Hematopoietic multipotent progenitor cell (in vitro differentiated cells): ENCODE measurements at places on chromosomes 1 and 21.

GRCh38 chr1:45785583-45785982, 17.8 kb upstream of the MAST2 start:
- DNase-seq: no peak

DNA sequence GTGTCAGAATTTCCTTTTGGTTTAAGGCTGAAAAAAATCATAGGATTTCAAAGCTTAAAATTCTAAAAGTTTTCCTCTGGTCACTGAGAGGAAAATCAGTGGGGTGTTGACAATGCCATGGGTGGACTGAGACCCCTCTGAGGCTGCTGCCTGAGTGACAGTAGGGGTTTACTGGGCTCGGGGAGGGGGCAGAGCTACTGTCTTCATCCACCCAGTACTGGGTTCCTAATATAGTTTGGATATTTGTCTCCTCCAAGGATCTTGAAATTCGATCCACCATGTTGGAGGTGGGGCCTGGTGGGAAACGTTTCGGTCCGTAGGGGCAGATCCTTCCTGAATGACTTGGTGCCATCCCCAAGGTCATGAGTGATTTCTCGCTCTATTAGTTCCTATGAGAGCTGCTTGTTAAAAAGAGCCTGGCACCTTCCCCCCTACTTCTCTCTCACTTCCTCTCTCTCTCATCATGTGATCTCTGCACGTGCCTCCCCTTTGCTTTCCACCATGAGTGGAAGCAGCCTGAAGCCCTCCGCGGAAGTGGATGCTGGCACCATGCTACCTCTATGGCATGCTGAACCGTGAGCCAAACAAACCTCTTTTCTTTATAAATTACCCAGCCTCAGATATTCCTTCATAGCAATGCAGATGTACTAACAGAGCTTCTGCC, 72.3 kb downstream of the MAP10 start:
- no peak for DNase-seq

GRCh38 chr1:155983191-155984024, 5.1 kb upstream of the ARHGEF2 start:
- DNase-seq: no peak

DNA sequence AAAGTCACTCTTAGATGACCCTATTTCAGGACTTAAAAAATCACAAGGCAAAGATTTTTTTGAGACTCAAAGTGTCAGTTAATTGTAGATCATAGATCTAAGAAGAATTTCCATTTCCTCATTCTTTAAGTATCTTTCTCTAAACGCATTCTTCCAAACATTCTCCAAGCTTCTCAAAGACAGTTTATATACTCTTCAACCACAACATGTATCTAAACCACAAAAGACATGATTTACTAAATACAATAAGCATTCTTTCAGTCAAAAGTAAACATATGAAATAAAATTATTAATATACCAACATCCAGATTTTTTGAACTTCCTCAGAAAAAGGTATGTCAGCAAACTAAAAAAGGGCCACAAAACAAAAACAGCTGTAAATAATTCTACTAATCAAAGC, 24.4 kb downstream of the RC3H1 start:
- no peak for DNase-seq
